ENCODE measurements at places on chromosomes 6 and 20.

GRCh38 chr6:113487489-113488058 is 369.6 kb upstream of the MARCKS start:
- no peak for DNase-seq

GRCh38 chr20:11726026-11726425 is 191.7 kb upstream of the BTBD3 start:
- no peak for DNase-seq

GRCh38 chr6:137570393-137570792 is 76.2 kb upstream of the OLIG3 start:
- DNase-seq: no peak

DNA sequence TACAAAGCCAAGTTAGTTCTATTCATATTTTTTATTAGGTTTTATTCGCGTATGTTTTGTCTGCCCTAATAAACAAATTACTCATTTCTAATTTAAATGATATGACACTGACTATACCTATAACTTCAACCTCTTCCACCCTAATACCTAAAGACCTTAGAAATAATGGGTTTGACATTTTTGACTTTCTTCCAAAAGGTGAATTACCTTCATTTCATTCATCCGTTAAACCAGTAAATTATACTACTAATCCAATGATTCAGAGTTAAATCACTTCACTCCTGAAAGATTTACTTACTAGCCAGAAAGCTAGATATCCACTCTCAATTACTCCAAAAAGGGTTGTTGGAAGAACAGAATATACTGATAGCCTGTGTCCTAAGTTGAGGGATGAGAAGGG is 5.2 kb downstream of the MRPS10 start:
- DNase-seq: no peak

- DNase-seq: no peak
Measured at GRCh38 chr20:39825950-39826349, 863.1 kb downstream of the MAFB start.

- no peak for DNase-seq
Measured at GRCh38 chr6:163963205-163964120, 548.9 kb downstream of the QKI start.

DNA sequence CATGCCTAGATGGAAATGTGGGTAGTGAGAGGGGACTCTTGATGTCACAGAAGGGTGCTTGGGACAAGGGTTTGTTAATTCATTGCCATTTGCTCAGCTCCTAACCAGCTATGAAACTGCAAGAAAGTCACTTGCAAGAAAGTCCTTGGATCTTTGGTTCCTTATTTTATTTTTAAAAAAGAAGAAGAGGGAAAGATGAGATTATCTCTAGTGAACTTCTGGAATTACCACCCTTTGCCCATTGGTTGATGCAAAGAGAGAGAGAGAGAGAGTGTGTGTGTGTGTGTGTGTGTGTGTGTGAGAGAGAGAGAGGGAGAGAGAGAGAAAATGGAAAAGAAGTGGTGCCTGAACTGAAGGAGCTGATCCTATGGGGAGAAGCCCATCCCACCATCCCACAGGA is 4.6 kb upstream of the SFT2D1 start:
- no peak for DNase-seq

DNA sequence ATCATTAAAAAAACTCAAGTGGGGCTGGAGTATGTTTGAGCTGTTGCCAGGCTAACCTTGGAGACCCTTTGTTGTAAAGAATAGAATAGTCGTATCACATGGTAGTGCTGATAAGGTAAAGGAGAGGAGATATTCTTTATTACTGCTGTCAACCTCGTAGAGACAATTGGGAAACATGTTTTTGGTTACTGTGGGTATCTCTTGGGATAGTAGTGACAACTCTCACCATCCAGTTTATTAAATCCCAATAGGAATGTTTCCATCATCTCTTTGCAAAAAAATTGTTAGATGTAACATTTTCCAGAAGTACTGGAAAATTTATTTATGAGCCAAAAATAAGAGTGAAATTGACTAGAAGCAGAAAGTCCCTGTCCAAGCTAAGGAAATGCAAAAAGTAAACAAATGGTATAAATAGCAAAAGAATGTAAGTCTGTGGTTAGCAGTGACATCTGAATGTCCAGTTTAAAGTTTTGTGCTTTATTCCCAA is 829.3 kb upstream of the CITED2 start:
- no peak for DNase-seq

DNA sequence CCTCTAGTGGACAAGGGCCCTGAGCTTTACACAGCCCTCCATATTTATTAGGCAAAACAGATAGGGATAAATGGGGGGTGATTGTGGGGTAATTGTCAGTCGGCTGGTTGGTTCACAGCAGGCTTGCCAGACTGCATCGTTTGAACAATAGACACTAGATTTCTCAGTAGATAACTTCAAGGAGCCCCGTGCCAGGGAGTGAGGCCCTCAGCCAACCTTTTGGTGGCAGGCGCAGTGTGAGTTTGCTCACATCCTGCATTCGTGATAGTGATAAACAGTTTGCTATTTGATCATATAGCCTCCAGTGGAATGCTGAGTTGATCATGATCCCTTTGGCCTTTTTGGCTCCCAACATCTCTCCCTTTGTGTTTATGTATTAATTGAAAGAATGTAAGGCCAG is 3.6 kb upstream of the ABHD12 start:
- no peak for DNase-seq

DNA sequence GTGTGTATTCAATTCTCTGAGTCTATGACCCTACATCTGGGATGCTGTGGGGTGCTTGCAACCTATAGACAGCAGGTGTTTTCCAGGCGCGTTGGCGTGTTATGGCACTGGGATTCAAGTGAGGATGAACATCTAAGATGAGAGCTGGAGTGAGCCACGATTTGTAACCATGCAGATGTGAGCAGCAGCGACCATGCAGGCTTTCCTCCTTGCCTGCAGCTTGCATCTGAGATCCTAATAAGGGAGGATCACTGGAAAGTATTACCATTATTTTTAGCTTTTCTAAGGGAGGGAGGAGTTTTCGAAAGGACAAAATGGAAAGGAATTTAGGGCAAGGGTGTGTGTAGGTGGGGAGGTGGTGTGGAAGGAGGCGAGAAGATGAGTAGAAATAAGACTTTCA is 216.7 kb downstream of the ATXN1 start:
- DNase-seq: no peak

DNA sequence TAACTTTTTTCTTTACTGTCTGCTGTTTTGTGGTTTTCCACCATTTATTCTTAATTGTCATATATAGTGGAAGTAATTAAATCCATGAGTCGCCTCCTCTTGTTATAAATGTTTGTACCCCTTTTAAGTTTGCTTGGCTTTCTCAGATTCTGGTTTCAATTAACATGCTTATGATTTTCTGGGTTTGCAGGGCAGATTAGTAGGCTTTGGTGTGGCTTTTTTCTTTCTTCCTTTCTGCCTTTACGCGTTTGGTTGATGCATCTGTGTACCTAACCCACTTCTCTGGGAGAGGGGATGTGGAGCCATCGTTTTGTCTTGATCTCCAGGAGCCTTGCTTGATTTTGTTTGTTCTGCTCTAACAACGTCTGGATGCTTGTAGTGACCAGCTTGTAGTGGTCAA is 100.4 kb downstream of the JARID2 start:
- DNase-seq: no peak
